ENCODE measurements at places on chromosomes 13 and 19. TPM values are rescaled to one million over a fixed set of nuclear protein-coding genes. Genes with fewer than 3 reads are reported as not detected.

DNA sequence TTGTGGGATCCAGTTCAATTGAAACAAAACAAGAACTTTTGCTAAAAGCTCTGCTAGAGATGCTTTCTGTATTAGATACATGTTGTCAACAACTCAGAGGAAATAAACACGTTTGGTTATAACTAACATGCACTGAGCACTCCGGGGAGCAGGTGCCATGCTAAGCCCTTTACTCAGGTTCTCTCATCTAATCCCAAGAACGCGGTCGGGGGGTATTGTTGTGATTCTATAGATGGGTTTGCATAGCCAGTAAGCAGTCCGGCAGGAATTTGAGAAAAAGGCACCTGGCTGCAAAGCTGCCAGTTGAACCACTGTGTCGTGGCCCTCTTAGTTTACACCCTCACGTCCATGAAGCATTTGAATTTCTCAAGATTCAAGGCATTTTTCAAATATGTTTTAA, 24.3 kb upstream of the SPACA7 start:
- H3K4me3 ChIP-seq: no peak overlapping the region
- H3K36me3 ChIP-seq: no peaks in the 10 kb centered on the region
- no peak overlapping the region for H3K27ac ChIP-seq
- H3K27me3 ChIP-seq: peaks cover 11% of the 10 kb centered on the region
- no peaks in the 10 kb centered on the region for H3K4me1 ChIP-seq
- DNase-seq: no peak

DNA sequence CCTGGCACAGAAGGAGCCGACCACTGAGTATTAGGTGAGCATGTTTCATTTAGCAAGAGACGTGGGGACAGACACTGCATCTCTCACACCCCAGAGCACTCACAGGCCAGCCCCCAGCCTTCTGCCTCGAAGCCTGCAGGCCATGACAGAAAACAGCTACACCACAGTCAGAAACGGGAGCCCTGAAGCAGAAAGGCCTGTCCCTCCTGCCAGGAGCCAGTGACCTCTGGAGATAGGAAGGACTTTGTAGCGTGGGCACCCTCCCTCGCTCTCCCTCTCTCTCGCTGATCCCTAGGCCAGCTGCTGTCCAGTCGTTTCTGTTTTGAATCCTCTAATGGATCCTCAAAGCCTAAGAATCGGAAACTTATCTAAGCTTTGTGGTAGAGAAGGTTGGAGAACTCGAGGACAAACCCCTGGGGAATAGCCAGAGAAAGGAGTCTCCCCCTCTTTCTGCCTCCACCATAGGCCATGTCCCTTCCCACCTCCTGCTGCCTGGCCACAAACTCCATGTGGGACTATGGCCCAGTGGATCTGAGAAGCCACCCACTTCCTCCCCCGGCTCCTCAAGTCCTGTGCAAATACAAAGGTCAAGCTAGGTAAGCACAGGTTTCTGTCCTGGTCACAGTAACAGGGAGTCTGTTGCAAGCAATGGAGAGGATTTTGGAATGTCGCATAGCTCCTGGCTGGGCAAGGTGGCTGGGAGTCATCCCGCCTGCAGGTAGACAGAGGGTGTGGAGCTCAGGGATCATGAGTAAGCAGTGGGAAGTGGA, 95.1 kb downstream of the NUFIP1 start:
- H3K27me3 ChIP-seq: peaks cover 4% of the 10 kb centered on the region
- no peak overlapping the region for H3K27ac ChIP-seq
- no peaks in the 10 kb centered on the region for H3K4me1 ChIP-seq

DNA sequence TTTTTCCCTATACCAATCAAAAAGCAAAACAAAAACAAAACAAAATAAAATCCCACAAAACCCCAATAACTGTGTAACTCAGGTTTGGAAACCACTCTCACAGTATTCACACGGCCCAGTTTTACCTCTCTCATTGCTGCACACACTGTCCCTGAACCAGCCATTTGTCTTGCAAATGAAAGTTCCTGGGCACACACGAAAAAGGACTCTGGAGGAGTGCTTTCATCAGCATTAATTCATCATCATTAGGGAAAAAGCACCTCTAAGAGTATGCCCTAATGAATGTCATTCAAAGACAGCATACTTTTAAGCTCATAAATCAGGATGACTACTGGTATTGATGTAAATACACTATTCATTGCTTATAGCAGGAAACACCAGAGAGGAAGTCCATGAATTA, 306.3 kb downstream of the DNAJC15 start:
- H3K4me1 ChIP-seq: no peaks in the 10 kb centered on the region
- no peaks in the 10 kb centered on the region for H3K36me3 ChIP-seq
- peaks cover 2% of the 10 kb centered on the region for H3K27me3 ChIP-seq
- no peak overlapping the region for H3K27ac ChIP-seq
- H3K4me3 ChIP-seq: no peak overlapping the region

DNA sequence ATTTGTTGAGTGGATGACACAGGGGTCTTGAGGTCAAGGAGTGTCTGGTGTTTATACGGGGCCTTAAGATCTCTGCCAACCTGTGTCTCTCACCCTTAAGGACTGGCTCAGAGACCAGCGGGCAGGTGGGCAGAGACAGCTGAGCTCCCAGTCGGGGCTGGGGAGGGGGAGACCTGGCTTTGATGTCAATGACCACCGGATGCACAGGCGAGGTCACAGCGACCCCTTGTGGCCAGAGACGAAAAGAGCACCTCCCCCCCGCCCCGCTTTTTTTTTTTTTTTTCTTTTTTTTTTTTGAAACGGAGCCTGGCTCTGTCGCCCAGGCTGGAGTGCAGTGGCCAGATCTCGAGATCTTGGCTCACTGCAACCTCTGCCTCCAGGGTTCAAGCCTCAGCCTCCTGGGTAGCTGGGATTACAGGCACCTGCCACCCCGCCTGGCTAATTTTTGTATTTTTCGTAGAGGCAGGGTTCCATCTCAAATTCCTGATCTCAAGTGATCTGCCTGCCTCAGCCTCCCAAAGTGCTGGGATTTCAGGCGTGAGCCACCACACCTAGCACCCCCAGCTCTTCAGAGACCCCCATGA, 12.1 kb upstream of the KLK14 start:
- no peaks in the 10 kb centered on the region for H3K4me1 ChIP-seq
- H3K27ac ChIP-seq: no peak overlapping the region
- no peak overlapping the region for H3K4me3 ChIP-seq
- H3K27me3 ChIP-seq: no peaks in the 10 kb centered on the region

GRCh38 chr13:23833733-23834611, 55.2 kb downstream of the MIPEP start:
- no peak overlapping the region for H3K27ac ChIP-seq
- H3K36me3 ChIP-seq: peaks cover 39% of the 10 kb centered on the region
- DNase-seq: no peak
- H3K4me1 ChIP-seq: no peaks in the 10 kb centered on the region
- no peaks in the 10 kb centered on the region for H3K27me3 ChIP-seq

DNA sequence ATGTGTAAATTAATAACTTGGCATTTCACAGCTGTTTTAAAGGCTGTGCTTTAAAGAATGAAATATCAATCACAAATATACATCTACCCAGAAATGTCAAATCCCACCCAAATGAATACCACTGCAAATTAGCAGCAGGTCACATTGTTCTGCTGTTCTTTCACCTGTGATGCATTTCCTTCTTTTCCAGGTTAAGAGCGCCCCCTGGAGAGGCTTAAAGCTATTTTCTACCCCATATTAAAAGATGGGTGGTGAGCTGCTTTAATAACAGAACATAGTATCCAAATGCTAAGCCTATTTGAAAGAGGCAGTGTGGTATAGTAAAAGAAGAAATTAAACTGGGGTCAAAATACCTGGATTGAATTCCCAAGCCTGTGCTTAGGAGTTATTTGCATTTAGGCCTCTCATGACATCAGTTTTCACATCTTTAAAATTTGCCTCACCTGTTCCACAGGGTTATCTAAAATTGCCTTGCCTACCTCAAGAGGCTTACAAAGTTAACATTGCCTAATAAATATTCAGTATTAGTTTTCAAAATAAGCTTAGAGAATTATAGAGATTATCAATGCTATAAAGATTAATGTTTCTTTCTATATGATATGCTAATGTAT, 396.9 kb upstream of the SLITRK5 start:
- no peaks in the 10 kb centered on the region for H3K36me3 ChIP-seq
- no peak overlapping the region for H3K27ac ChIP-seq
- no peaks in the 10 kb centered on the region for H3K27me3 ChIP-seq

DNA sequence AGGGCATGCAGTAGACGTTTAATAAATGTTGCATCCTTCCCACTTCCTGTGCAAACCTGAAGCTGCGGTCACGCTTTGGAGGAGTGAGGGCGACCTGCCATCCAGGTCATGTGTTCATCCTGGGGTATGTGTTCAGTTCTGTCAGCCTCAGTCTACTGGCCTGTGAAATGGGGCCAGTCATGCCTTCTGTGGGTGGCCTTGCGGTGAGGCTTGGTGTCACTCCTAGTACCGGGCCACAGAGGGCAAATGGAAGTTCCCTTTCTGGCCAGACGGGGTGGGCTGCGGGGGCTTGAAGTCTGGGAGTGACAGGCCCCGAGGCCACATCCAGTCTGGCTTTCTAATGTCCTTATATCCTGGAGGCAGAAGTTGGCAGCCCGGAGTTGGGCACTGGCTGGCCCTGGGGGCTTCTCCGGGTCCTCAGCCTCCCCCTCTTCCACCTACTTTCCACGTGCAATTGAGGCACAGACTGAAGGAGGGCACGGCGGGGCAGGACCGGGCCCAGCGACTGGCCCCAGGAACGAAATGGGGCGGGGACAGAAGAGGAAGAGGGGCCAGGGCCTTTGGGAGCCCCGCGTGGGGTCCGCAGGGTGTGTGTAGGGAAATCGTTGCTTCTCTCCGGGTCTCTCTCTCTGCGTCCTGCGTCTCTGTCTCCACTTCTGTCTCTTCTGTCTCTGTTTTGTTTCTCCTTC, 11.1 kb downstream of the PDE4A start:
- H3K27me3 ChIP-seq: peaks cover 6% of the 10 kb centered on the region
- H3K36me3 ChIP-seq: peaks cover 2% of the 10 kb centered on the region
- peaks cover 68% of the 10 kb centered on the region for H3K4me1 ChIP-seq
- DNase-seq: peak; percentile 54

- no peaks in the 10 kb centered on the region for H3K36me3 ChIP-seq
- no peak for DNase-seq
- peaks cover 8% of the 10 kb centered on the region for H3K4me1 ChIP-seq
- H3K4me3 ChIP-seq: no peak overlapping the region
- H3K27me3 ChIP-seq: peaks cover 9% of the 10 kb centered on the region
- H3K27ac ChIP-seq: no peak overlapping the region
Measured at GRCh38 chr19:46530636-46531035, 35.0 kb upstream of the PNMA8B start.

- H3K27me3 ChIP-seq: no peaks in the 10 kb centered on the region
- H3K36me3 ChIP-seq: no peaks in the 10 kb centered on the region
- H3K4me3 ChIP-seq: no peak overlapping the region
- H3K27ac ChIP-seq: no peak overlapping the region
Measured at GRCh38 chr13:90680826-90681225, 666.7 kb upstream of the MIR17HG start.

GRCh38 chr13:29918845-29919244, 68.4 kb upstream of the UBL3 start:
- peaks cover 3% of the 10 kb centered on the region for H3K27me3 ChIP-seq
- no peak overlapping the region for H3K4me3 ChIP-seq
- no peaks in the 10 kb centered on the region for H3K4me1 ChIP-seq
- no peak for DNase-seq
- no peak overlapping the region for H3K27ac ChIP-seq
- H3K36me3 ChIP-seq: no peaks in the 10 kb centered on the region

- H3K4me3 ChIP-seq: no peak overlapping the region
- no peaks in the 10 kb centered on the region for H3K27me3 ChIP-seq
- H3K36me3 ChIP-seq: peaks cover 27% of the 10 kb centered on the region
Measured at GRCh38 chr13:27140060-27140459, 31.6 kb downstream of the USP12 start.

GRCh38 chr13:49622174-49622946, 5.9 kb upstream of the ARL11 start:
- H3K27ac ChIP-seq: peak overlapping the region; percentile 14
- H3K4me1 ChIP-seq: peaks cover 22% of the 10 kb centered on the region
- no peaks in the 10 kb centered on the region for H3K27me3 ChIP-seq
- no peak for DNase-seq
- no peak overlapping the region for H3K4me3 ChIP-seq

- no peak overlapping the region for H3K4me3 ChIP-seq
- H3K4me1 ChIP-seq: no peaks in the 10 kb centered on the region
- no peak overlapping the region for H3K27ac ChIP-seq
- H3K36me3 ChIP-seq: peaks cover 27% of the 10 kb centered on the region
- no peaks in the 10 kb centered on the region for H3K27me3 ChIP-seq
Measured at GRCh38 chr19:19119325-19120237, 18.7 kb downstream of the TMEM161A start.

DNA sequence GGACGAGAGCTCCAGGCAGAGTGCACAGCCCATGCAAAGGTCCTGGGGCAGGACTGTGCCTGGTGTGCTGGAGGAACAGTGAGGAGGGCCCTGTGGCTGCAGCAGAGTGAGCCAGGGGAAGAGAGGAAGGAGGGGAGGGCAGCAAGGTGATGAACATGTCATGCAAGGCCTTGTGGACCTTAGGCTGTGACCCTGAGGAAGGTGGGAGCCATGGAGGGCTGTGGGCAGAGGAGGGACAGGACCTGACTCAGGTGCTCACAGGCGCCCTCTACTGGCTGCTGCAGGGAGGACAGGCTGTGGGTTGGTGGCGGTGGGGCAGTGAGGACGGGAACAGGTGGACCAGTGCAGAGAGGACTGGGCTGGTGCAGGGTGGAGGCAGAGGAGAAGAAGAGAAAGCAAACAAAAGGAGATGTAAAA, 170.3 kb downstream of the PTPRS start:
- H3K27me3 ChIP-seq: no peaks in the 10 kb centered on the region
- H3K36me3 ChIP-seq: no peaks in the 10 kb centered on the region
- no peaks in the 10 kb centered on the region for H3K4me1 ChIP-seq
- no peak overlapping the region for H3K4me3 ChIP-seq

Gene FLT1
- 0.46 TPM for total RNA-seq

Gene CDX2
- not detected for total RNA-seq

Gene SULT2A1
- total RNA-seq: not detected

Gene MAB21L1
- not detected for total RNA-seq

Gene ZNF610
- 1.1 TPM for total RNA-seq

Gene ERCC1
- total RNA-seq: 69.2 TPM

Gene ZNF547
- total RNA-seq: 6.0 TPM

Gene CDC37
- total RNA-seq: 172 TPM

Gene RNF225
- 0.44 TPM for total RNA-seq

Gene SHISA2
- total RNA-seq: not detected
